ENCODE measurements at places on chromosomes 3 and 15. TPM values are rescaled to one million over a fixed set of nuclear protein-coding genes. Genes with fewer than 3 reads are reported as not detected.

CD200R1 gene
- 0.67 TPM for total RNA-seq

IQCF5 gene
- not detected for total RNA-seq

RLBP1 gene
- not detected for total RNA-seq

LRTM1 gene
- not detected for total RNA-seq

SAXO2 gene
- 1.2 TPM for total RNA-seq

ANKRD34C gene
- 0.05 TPM for total RNA-seq

KPNA1 gene
- total RNA-seq: 160 TPM

DNA sequence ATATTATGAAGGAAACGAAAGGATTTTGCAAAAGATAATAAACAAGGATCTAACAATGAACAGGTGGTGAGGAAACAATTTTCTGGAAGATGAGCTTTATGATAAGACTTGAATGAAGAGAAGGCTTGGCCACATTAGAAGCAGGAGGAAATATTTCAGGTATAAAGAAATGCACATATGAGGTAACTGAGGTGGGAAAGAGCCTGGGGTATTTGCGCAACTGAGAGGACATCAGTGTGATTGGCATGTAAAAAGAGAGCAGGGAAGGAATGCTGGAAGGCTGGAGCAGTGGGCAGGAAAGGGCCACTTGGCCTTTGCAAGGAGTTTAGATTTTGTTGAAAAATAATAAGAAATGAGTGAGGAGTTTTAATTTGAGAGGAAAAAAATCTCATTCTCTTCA lies 414.4 kb upstream of the TMCO5A start:
- no peaks in the 10 kb centered on the region for H3K4me1 ChIP-seq
- H3K4me3 ChIP-seq: no peak overlapping the region
- H3K36me3 ChIP-seq: no peaks in the 10 kb centered on the region
- no peak for DNase-seq

DNA sequence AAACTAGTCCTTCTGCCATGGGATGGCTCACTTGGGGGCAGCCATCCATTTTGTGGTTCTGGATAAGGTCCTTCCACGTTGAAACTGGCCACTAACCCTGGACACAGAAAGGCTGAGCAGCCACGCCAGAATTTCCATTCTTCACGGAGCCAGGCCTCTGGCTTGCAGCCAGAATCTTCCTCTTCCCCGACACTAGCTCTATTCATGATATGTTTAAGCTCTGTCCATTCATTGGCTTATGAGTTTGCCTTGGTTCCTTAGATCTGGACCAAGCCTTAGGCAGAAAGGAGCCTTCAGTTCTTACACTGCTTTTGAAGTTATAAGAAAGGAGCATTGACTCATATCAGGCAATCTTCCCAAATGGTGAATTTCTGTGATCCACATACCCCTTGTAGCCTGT lies 288.4 kb upstream of the GOLGA6L4 start:
- H3K4me1 ChIP-seq: no peaks in the 10 kb centered on the region
- no peak for DNase-seq
- no peaks in the 10 kb centered on the region for H3K27me3 ChIP-seq
- no peak overlapping the region for H3K4me3 ChIP-seq
- no peaks in the 10 kb centered on the region for H3K36me3 ChIP-seq
- no peak overlapping the region for H3K27ac ChIP-seq

DNA sequence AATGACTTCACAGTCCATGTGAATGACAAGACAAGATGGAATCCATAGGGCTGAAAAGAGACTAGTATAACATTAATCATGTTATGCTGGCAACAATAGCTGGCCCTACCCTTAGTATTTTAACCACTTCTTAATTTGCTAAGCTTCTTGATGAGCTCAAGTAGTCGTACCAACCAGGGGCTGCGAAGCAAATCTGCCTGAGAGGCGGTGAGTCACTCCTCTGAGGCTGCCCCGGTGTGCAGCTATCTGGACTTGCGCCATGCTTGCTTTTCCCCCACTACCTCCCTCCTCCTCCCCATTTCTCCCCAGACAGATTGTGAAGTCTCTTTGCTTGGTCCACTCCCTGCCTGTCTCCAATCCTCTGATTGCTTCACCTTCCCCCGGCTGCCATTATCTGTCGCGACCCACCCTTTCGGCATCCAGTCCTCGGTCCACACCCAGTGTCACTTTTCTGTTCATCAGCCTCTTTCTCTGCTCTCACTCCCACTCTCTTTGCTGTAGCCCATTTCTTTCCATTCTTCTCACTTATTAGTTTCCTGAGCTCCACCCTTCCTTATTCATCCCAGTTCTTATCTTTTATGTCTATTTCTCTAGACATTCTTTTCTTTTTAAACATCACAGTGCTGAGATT lies 42.7 kb downstream of the DUT start:
- H3K4me1 ChIP-seq: peaks cover 18% of the 10 kb centered on the region
- no peaks in the 10 kb centered on the region for H3K27me3 ChIP-seq
- H3K27ac ChIP-seq: peak overlapping the region; percentile 73

GRCh38 chr15:41969851-41970431 lies 2.4 kb downstream of the EHD4 start:
- H3K4me1 ChIP-seq: peaks cover 25% of the 10 kb centered on the region
- H3K4me3 ChIP-seq: peak overlapping the region; percentile 15
- H3K27me3 ChIP-seq: peaks cover 3% of the 10 kb centered on the region
- DNase-seq: peak; percentile 36
- H3K36me3 ChIP-seq: no peaks in the 10 kb centered on the region

- peaks cover 11% of the 10 kb centered on the region for H3K27me3 ChIP-seq
- H3K27ac ChIP-seq: no peak overlapping the region
- H3K4me1 ChIP-seq: no peaks in the 10 kb centered on the region
- no peak for DNase-seq
- no peak overlapping the region for H3K4me3 ChIP-seq
- no peaks in the 10 kb centered on the region for H3K36me3 ChIP-seq
These were observed 18.3 kb upstream of the MRPS22 start for GRCh38 chr3:139325551-139325950.

DNA sequence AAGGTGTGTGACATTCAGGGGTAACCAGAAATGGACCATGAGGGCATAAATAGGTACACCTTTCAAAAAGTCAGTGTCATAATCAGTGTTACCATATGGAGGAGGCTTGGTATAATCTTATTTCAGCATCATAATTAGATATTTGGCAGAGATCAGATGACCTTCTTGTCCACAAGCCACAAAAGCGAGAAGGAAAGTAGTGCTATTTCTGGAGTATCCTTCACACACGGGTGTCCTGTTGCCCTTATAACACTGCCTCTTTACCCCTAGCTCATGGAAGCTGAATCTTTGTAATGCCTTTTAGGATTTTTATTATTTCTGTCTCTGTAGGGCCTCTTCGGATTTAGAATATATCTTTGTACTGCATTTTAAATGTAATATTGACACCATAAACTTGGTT lies 132.8 kb downstream of the LRIG1 start:
- H3K27ac ChIP-seq: no peak overlapping the region
- H3K4me3 ChIP-seq: no peak overlapping the region
- peaks cover 4% of the 10 kb centered on the region for H3K4me1 ChIP-seq
- H3K36me3 ChIP-seq: no peaks in the 10 kb centered on the region

GRCh38 chr3:188064831-188065493 lies 89.0 kb upstream of the LPP start:
- H3K4me3 ChIP-seq: no peak overlapping the region
- peaks cover 13% of the 10 kb centered on the region for H3K4me1 ChIP-seq
- H3K27ac ChIP-seq: no peak overlapping the region
- H3K27me3 ChIP-seq: no peaks in the 10 kb centered on the region
- no peak for DNase-seq

- H3K36me3 ChIP-seq: no peaks in the 10 kb centered on the region
- no peak overlapping the region for H3K27ac ChIP-seq
- H3K4me1 ChIP-seq: no peaks in the 10 kb centered on the region
- DNase-seq: no peak
- H3K4me3 ChIP-seq: no peak overlapping the region
These were observed 19.5 kb downstream of the PSTPIP1 start for GRCh38 chr15:77014132-77015081.

GRCh38 chr15:57138349-57138788 lies 219.9 kb downstream of the TCF12 start:
- H3K27me3 ChIP-seq: no peaks in the 10 kb centered on the region
- H3K36me3 ChIP-seq: no peaks in the 10 kb centered on the region
- peak; percentile 75 for DNase-seq
- peaks cover under 1% of the 10 kb centered on the region for H3K4me1 ChIP-seq
- H3K4me3 ChIP-seq: no peak overlapping the region

DNA sequence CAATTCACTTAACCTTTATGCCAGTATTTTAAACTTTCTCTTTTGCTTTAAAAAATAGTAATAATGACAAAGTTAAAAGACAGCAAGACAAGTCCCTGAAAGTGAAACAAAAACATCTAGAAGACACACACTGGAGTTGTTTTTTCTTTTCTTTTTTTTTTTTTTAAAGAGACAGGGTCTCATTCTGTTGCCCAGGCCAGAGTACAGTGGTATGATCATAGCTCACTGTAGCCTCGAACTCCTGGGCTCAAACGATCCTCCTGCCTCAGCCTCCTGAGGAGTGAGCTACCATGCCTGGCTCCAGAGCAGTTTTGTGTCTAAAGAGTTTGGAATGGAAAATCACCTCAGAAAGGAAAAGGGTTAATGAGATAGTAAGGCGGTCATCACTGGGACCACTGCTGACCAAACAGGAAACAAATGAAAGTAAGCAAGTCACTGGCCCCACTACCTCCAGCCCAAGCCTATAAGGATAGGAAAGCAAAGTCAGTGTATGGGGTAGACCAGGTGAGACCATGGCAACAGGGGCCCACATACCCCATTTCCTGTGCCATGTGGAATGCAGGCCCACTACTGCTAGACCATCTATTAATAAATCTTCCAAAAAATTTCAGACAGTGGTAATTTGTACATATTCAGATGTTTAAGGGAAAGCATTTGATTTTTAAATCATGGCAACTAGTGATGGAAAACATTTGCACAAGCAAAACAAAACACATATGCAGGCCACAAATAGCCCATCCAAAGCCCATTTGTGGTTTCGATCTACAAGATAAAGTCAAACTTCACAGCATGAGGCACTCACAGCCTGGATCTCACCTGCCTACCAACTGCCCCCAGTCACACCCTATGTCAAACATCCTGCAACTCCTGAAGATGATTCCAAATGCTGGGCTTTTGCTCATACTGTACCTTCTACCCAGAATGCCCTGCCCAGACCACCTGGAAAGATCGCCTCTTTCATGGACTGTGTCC lies 62.6 kb downstream of the OSBPL10 start:
- no peak for DNase-seq
- no peaks in the 10 kb centered on the region for H3K36me3 ChIP-seq
- no peak overlapping the region for H3K4me3 ChIP-seq
- H3K27ac ChIP-seq: no peak overlapping the region
- H3K27me3 ChIP-seq: no peaks in the 10 kb centered on the region
- H3K4me1 ChIP-seq: no peaks in the 10 kb centered on the region

- H3K4me3 ChIP-seq: no peak overlapping the region
- no peak for DNase-seq
- no peaks in the 10 kb centered on the region for H3K36me3 ChIP-seq
- H3K27me3 ChIP-seq: no peaks in the 10 kb centered on the region
These were observed 13.2 kb downstream of the LINS1 start for GRCh38 chr15:100588638-100589242.

All from astrocyte (in vitro differentiated cells and primary cell).